ENCODE measurements at places on chromosomes 1 and 21.

- no peak for DNase-seq
Measured at GRCh38 chr1:6907201-6907600, 121.9 kb downstream of the CAMTA1 start.

GRCh38 chr21:37199057-37199924 is 67.8 kb downstream of the VPS26C start:
- no peak for DNase-seq

- no peak for DNase-seq
Measured at GRCh38 chr1:93556291-93556690, 108.4 kb downstream of the FNBP1L start.

DNA sequence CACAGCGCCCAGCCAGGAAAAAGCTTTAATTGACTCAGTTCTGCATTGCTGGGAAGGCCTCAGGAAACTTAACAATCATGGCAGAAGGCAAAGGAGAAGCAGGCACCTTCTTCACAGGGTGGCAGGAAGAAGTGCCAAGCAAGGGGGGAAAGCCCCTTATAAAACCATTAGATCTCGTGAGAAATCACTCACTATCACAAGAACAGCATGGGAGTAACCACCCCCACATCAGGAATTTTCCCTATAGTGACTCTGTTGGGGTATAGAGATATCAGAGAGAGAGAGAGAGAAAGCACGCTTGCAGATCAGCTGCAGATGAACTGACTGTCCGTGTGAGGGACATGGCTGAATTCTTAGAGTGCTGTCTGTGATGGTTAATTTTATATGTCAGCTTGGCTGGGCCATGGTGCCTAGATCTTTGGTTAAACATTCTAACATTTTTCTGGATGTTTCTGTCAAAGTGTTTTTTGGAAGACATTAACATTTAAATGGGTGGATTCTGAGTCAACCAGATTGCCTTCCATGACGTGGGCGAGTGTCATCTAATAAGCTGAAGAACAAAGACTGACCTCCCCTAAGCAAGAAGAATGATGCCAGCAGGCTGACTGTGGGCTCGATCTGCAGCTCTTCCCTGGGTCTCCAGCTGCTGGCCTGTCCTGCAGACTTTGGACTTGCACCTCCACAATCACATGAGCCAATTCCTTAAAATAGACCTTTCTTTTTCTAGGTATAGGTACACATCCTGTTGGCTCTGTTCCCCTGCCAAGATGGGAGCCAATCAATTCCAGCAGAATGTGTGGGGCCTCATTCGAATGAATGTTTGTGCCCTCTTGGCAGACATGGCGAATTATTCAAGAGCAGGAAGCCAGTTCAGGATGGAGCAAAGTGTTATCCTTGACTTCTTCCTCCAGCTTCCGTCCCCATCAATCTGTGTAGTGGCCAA is 21.4 kb upstream of the CPT2 start:
- DNase-seq: no peak

GRCh38 chr1:166950156-166950555 is 25.2 kb downstream of the ILDR2 start:
- DNase-seq: no peak

GRCh38 chr1:87249803-87250202 is 78.9 kb upstream of the LMO4 start:
- no peak for DNase-seq

- no peak for DNase-seq
Measured at GRCh38 chr1:87330057-87330884, 1.6 kb downstream of the LMO4 start.

DNA sequence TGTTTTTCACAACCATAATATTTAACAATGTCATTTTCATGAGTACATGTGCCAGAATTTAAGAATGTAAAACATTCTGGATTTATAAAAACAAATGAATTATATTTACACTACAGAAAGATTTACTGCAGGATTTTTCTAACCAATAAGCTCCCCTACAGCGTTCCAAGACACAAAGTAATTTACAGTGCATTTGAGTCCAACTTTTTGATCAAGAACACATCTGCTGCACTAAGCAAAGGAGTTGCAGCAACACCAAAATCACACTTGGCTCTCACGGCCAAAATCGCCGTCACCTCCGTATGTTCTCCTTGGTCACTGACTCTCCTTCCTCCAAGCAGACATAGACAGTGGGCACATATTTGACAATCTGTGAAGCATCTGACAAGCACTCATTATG is 7.7 kb downstream of the VPS26C start:
- DNase-seq: no peak

DNA sequence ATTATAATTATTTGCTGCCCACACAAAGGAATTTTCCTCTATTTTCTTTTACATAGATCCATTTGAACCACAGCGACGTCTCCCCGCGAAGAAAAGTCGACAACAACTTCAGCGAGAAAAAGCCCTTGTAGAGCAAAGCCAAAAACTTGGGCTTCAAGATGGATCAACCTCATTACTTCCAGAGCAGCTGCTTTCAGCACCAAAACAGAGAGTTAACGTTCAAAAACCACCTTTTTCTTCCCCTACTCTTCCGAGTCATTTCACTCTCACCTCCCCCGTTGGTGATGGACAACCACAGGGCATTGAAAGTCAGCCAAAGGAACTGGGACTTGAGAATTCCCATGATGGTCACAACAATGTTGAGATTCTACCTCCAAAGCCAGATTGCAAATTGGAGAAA is 7.2 kb downstream of the GORAB start:
- DNase-seq: no peak

DNA sequence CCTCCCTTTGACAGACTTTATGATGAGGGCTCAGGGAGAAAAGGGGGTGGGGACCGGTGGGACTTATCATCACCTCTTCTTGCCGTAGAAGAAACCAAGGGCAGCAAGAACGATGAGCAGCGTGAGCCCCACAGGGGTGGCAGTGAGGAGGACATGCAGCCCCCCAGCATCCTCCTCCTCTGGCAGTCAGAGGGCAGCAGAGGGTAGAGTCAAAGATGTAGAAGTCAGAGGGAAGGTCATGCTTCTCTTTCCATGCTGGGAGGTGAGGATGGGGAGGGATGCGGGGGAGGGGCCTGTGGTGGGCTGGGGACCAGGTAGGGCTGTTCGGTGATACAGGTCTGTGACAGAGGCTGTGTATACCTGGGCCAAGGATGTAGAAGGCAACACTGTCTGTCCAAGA is 14.8 kb downstream of the INSRR start:
- DNase-seq: no peak

DNA sequence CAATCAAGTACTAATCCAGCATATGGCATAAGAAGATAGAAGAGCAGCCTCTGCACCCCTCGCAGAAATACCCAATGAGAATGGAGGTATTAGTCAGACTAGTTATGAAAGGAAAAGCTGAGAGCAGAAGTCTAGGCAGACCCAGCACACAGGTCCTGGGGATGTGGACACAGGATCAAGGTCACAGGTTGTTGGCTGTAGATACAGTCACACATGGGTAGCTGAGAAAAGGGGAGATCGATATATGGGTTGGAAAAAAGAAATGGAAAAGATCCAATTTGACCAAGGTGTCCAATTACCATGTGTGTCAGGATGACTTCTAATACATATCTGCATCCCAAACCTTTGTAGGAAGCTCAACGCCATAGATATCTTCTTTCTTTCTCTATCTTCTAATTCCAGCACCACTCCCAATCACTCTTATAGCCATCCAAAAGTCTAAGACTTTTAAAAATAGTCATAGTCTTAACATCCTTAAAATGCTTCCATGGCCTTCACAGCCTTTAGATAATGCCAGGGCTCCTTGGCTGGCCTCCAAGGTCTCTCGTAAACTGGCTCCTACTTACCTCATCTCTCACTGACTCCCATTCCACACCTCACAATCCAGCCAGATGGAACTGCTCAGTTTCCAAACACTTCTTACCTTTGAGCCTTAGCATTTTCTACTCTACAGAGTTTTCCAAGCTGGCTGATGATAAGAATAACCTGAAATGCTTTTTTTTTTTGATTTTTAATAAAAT is 8.3 kb upstream of the ZC3H11B start:
- DNase-seq: no peak

DNA sequence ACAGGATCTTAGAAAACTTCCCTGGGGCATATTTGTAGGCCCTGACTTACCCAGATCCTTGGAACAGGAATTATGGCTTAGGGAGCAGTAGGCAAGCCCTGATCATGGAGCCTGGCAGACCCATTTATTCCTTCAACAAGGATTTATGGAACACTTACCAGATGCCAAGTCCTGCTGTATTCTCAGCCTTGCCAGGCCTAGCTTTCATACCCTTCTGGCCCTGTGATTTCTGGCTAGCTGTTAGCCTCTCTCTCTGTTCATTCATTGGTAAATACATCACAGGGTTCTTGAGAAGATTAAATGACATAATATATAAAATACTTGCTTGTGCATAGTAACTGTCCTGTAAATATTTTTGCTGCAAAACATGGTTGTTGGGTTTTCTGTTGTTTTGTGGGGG is 32.4 kb upstream of the SRP9 start:
- no peak for DNase-seq

GRCh38 chr1:91151702-91152101 is 129.9 kb upstream of the ZNF644 start:
- DNase-seq: no peak
